ENCODE measurements at places on chromosomes 7 and 10. TPM values are rescaled to one million over a fixed set of nuclear protein-coding genes. Genes with fewer than 3 reads are reported as not detected.

The NRAP gene
- total RNA-seq = not detected

DNA sequence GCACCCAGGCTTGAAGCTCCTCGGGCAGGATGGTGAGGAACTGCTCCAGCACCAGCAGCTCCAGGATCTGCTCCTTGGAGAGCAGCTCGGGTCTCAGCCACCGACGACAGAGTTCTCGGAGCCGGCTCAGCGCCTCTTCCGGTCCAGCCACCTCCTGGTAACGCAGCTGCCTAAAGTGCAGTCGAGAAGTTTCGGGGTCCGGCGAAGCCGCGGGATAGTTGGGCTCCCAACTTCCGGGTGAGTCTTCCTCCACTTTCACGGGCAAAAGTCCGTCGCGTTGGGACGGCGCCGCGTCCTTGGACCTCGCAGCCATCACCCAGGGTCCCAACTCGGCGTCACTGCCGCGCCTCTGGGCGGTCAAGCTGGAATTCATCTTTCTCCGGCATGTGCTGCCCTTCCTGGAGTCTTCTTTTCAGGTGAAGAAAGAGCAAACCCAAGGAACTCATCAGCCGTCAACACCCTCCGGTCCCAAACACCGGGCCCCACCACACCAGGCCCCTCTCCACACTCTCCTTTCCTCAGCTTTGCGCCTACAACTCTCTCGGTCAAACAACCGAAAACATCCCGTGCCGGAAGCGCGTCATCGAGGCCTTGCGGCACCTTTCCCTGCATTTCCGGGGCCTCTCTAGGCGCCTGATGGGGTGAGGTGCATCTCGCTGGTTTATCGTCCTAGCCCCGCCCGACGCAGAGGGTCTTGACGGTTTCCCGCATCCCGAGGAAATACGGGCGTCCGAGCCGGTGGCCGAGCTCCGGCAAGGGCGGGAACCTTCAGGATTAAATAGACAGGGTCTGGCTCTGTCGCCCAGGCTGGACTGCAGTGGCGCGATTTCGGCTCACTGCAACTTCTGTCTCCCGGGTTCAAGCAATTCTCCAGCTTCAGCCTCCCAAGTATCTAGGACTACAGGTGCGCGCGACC lies at the start of gene ZNF394:
Gene ZNF394 (minus strand): TSS at position 561 of the 916 bp plus-strand sequence. CDS start 188 bp downstream, at position 373.
- DNase-seq = peak; percentile 93

DNA sequence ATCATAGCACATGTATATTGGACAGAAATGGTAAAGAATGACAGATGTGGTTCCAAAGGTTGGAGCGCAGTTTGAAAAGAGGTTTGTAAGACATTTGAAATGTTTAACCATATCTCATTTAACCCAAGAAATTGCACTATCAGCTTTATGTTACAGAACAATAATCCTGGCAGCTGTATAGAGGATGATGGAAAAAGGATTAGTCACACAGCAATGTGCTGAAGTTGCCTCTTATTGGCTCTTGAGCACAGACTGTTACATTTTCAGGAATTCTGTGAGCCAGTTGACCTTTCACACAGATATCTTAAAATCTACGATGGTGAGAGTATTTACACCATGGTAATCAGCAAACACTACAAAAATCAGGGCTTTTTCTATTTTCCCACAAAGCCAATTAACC lies 3.9 kb downstream of the COG5 start:
- peak; percentile 61 for DNase-seq

The GARIN1A gene
- total RNA-seq = 0.63 TPM

The FXYD4 gene
- total RNA-seq = not detected

DNA sequence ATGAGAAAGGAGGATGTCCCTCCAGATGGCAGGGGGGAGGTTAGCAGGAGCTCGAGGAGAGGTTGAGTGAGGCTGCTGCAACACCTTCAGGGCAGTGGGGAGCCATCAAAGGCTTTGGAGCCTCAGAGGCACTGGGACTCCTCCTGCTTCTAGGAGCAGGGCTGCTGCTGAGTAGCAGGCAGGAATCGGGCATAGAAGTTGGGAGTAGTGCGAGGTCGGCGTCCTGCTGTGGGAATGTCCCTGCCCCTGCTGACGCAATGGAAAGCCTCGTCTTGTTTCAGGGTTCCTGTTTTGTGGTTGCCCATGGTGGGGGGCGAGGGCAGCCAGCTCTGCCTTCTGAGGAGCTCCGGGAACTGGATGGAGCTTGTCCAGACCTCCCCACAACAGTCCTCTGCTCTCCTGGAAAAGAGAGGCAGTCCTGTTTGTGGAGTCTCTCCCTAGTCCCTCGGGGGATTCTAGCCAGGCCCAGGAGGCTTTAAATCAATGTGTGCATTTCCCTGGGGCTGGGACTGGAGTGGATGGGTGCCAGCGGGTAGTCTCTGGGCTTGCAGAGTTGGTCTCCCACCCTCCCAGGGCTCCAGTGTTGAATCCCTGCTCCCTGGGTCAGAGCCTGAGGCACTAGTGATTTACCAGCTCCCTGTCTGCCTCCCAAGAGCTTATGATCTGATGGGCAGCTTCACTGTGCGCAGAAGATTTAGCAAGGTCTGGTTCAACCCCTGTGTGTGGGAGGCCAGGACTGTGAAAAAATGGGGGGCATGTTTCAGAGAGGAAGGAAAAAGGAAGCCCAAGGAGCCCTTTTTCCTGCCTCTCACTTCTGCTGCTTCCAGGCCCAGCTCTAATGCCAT lies 98.7 kb upstream of the PPIF start:
- DNase-seq = no peak

The PCLO gene
- 0.57 TPM for total RNA-seq

DNA sequence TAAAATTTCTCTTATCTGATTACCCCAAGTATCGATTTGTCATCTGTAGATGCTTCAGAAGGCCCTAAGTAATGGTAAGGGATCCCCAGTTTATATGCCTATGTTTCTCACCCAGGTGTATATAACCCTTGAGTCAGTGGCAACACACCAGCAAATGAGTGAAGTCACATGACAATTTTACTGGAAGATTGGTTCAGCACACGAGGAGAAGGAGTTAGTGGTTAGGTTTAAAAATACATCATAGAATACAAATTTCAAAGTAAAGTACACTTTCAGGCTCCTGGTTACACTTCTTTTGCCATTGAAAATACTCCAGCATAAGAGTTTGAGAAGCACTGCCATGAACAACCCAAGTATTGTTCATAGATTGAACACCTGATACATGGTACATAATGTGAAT lies 29.7 kb upstream of the CAPZA2 start:
- DNase-seq = no peak

- peak; percentile 19 for DNase-seq
Observed at GRCh38 chr10:47449102-47449978, 34.6 kb downstream of the ANXA8 start.

DNA sequence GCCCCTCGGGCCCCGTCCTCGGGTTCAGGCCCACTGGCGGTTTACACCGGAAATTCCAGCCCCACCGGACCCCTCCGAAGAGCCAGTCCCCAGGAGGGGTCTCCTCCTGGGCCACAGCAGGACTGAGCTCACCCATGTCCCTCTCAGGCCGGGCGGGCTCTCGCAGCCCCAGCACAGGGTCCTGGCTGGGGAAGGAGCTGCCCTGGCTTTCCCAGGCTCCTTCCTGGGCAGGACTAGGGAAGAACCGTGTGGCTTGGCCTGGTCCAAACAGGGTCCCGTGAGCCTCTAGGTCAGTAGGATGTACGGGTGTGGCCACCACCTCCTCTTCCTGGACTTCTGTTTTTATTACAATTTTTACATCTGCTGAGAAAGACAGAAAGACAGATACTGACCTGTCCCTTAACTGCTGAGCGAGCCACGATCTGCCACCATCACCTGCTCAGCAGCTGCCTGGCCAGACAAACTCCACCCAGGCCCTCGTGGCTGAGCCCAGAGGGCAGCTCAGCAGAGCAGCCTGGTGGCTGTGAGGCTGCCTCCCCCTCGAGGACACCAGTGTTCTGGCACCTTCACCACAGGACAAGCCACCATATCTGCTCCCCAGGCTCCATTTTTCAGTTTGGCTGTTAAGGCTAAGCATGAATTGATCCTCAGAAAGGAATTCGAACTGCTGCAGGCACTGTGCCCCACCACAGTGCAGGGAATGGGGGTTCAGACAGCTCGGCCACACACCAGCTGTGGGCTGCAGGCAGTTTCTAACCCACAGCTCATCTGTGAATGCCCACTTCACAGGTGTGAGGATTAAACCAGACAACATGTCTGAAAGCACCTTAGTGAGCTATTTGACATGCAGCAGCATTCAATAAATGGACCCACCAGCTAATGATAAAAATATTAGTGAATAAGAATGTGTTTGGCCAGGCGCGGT lies 14.5 kb upstream of the ZNF777 start:
- DNase-seq = no peak

- peak; percentile 87 for DNase-seq
Observed at GRCh38 chr10:69360485-69361302, 56.0 kb downstream of the TACR2 start.

DNA sequence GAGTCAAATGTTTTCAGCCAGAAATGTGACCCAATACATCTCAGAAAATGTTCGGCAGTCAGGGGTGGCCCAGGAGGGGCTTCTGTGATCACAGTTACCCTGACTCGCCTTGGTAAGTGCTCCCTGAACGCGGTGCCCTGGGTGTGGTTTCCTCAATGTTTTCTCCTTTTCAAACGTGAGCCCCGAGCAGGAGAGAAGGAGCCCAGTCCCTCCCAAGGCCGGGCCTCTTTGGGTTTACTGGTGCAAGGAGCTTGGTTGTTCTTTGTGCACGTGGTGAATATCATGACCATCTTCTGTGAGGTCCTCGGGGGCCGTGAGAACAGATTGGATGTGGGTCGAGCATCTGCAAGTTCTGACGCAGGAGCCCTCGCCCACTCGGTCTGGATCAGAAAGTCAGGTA lies 55.8 kb upstream of the VIPR2 start:
- no peak for DNase-seq

The WASHC2C gene
- total RNA-seq = 40.4 TPM

The VAX1 gene
- total RNA-seq = not detected

GRCh38 chr7:148967602-148968001 lies 60.7 kb downstream of the PDIA4 start:
- no peak for DNase-seq

GRCh38 chr7:28070297-28071055 lies 110.1 kb downstream of the JAZF1 start:
- DNase-seq = peak; percentile 54

GRCh38 chr10:34580214-34580613 lies 234.9 kb downstream of the PARD3 start:
- DNase-seq = no peak

The FMC1 gene
- total RNA-seq = 14.7 TPM

The CAMK2B gene
- total RNA-seq = 0.06 TPM

All from LHCN-M2 (cell line).